Nucleus accumbens (tissue), 56 donors: ENCODE measurements at places on chromosomes 12 and 14.

GRCh38 chr14:75631453-75631831, 29.2 kb downstream of the ERG28 start:
- DNase-seq: no peak

GRCh38 chr12:103814436-103814835, 26.6 kb downstream of the NT5DC3 start:
- no peak for DNase-seq

DNA sequence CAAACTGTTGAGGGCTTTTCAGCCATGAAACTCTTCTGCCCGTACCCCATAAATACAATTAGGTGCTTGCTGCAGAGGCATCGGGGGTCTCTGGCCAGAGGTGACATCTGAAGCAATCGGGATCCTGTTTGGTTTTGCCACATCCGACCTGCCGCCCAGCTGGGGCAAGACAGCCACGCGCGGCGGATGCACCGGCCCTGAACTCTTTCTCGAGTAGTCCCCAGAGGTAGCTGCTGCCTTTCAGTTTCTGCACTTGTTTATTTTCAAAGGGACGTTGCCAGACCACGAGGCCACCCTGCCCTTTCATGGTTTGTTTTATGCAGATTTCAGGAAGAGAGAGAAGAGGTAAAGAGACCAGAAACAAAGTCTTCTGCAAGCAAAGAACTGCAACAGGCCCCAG, 10.6 kb upstream of the MLXIP start:
- DNase-seq: no peak

- no peak for DNase-seq
Measured at GRCh38 chr12:27502021-27502435, 22.0 kb upstream of the PPFIBP1 start.

- DNase-seq: peak; percentile 12
Measured at GRCh38 chr12:27592548-27592947, 68.5 kb downstream of the PPFIBP1 start.

GRCh38 chr14:33908540-33909223, 42.2 kb downstream of the EGLN3 start:
- no peak for DNase-seq

DNA sequence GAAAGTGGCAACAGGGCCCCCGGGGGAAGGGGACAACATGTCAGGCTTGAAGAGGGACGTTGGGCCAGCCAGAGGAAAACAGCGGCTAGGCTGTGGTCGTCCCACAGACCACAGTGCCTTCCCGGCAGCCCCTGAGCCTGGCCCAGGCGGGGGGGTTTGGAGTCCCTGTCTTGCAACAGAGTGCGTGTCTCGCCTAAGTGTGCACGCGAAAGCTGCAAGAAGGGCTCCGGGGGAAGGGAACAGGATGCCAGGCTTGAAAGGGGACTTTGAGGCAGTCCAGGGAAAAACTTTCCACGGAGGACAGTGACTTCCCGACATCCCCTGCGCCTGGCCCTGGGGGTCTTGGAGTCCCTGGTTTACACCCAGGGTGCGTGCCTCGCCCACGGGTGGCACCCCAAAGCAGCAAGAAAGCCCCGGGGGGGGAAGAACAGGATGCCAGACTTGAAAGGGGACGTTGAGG, 157.5 kb upstream of the ALG10B start:
- DNase-seq: no peak

- DNase-seq: no peak
Measured at GRCh38 chr14:75833326-75834020, 148.3 kb downstream of the TGFB3 start.

- DNase-seq: no peak
Measured at GRCh38 chr14:103684871-103685270, 30.4 kb downstream of the XRCC3 start.

- DNase-seq: no peak
Measured at GRCh38 chr12:129868575-129868974, 35.2 kb downstream of the TMEM132D start.

DNA sequence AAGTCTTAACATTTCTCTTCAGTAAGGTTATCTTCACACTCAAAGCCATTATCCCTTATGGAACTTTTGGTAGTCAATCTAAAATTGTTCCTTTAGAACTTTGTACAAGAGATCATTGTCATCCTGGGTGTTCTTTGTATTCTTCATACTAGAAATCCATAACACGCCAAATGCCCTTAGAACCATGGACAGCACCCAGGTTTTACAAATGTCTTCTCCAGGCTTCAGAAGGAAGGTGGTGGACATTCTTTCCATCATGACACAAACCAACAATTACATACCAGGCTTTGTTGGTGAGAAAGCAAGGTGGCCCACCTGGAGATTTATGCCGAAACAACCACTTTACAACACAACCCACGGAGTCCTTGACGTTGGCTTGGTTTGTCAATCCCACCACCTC, 365.6 kb upstream of the TBX3 start:
- no peak for DNase-seq

DNA sequence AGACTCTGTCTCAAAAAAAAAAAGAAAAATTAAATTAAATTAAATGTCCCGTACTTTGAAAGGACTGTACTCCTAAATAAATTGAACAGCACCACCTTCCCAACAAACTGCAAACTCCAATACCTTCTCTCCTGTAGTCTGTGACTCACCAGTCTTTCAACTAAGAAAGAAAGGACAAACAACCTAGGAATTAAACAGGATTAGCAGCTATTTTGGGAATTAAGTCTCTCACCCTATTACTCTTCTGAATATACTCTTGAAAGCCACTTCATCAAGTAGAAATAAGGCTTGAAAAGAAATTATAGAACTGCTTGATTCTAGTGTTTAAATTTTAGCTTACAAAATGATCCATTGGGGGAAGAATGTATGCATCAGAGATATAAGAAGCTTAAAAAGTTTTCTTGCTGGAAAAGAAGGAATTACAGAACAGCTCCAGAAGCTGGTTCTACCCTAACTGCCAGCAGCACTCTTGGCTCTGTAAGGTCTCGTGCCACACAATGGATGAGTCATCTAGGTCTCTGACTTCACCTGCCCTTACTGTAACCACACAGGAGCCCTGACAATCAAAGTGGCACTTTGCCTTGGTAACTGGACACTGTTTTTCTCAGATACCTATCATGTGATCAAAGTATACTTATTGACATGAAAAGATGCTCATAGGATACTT, 57.0 kb upstream of the CERS5 start:
- DNase-seq: no peak

DNA sequence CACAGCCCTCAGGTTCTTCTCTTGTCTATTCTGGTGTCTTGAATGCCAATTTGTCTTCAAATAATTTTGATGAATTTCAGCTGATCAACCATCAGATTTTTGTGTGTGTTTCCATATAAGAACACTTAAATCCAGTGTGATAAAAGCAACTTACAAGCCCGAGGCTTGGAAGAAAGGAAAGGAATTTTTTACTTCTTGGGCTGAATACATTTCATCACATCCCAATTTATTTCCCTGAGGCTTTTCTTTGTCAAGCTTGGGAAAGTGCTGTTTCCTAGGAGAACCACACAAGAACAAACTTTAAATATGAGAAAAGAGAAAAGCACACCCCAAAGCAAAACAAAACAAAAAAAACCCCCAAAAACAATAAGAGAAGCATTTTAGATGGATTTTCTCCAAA, 26.6 kb downstream of the GPRC5D start:
- no peak for DNase-seq

DNA sequence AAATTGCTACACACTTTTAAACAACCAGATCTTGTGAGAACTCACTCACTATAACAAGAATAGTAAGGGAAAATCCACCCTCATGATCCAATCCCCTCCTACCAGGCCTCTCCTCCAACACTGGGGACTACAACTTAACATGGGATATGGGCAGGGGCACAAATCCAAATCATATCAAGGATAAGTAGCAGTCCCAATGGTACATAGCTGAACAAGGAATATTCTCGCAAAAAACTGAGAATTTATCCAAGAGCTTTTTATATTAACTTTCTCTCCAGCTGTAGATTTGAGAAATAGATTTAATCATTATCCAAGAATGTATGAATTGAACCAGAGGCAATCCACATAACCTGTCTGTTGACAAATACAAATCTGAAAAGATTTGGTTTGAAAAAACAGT, 185.2 kb downstream of the TMTC3 start:
- DNase-seq: no peak

DNA sequence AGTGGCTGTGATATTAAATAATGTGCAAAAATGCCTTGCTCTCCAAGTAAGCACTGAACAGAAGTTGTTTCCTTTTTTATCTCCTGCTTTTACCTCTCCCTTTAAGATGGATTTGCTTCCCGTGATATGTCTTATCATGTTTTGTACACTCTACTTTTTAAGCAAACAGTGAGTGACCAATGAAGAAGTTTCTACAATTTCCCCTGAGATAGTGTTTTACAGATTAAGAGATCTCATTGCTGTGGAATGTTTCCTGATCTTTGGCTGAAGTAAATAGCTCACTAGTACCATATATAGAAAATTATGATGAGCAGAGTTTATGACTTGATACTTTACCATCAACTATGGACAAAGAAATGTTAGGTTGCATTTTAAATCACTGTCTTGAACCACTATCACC, 184.8 kb upstream of the PDE3A start:
- no peak for DNase-seq

GRCh38 chr12:111444925-111445725, 39.4 kb downstream of the SH2B3 start:
- DNase-seq: no peak

DNA sequence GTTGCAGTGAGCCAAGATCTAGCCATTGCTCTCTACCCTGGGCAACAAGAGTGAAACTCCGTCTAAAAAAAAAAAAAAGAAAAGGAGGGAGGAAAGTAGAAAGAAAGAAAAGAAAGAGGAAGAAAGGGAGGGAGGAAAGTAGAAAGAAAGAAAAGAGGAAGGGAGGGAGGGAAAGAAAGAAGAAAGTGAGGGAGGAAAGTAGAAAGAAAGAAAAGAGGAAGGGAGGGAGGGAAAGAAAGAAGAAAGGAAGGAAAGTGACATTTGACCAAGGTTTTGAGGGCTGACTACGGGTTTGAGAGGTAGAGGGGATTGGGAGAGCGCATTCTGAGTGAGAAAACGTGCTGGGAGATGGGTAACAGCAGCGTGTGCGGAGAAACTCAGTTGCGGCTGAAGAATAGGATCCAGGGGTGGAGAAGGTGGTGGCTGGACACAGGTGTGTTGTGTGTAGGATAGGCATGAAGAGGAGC, 521 bp upstream of the PAPLN start:
- DNase-seq: no peak

GRCh38 chr12:12788131-12788530, 2.7 kb downstream of the APOLD1 start:
- no peak for DNase-seq

DNA sequence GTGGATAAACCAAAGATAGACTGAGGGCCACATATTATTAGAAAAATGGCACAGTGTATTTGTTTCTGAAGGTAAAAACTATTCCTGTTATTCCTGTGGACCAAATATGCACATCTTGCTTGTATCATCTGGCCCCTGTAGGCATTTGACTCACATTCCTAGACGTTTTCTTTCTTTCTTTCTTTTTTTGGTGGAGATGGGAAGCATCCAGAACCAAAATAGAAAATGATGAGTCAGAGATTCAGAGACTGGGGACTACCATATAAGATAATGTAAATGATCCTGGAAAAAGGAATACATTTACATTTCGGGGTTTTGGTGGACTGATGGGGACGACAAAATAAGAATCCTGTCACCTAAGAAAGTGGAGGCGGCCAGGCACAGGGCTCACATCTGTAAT, 24.2 kb downstream of the TRIM9 start:
- DNase-seq: no peak

- DNase-seq: no peak
Measured at GRCh38 chr12:117134059-117134458, 34.8 kb upstream of the TESC start.

GRCh38 chr12:98439981-98440581, 75.3 kb upstream of the TMPO start:
- no peak for DNase-seq

GRCh38 chr12:7637615-7638014, 28.1 kb downstream of the APOBEC1 start:
- no peak for DNase-seq

DNA sequence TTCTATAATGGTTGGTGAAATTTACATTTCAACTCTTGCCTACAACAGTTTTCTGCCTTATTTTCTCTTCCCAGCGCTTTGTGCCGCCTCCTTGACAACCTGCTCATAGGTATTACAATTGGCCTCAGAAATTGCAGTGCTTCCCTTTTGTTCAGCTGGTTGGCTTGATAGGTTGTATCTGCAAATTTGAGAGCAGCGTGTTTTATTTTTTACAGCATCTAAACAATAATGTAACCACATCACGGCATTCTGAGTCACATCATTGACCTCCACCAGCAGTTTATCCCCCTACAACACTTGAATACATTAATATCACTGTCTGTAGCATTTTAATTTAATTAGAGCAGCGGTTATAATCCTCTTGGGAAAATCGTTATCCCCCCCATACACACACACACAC, 99.4 kb downstream of the ETV6 start:
- DNase-seq: no peak

- DNase-seq: no peak
Measured at GRCh38 chr12:6326316-6327228, 15.3 kb downstream of the TNFRSF1A start.

DNA sequence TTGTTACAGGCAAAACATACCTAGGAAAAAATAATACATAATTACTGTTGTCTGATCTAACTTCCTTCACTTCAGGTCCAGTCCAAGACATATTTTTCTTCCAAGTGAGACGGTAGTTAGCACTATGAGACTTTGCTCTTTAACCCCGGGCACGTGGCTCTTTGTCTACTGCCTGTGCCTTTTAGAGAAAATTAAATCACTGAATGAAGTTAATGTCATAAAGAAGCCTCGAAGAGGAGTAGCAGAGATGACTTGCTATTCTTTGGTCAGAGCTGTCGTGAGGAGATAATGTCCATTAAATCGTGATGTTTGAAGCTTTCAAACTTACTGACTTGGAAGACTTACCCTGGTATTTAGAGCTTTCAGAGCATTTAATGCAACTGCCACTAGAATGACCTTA, 8.7 kb downstream of the TESPA1 start:
- no peak for DNase-seq

DNA sequence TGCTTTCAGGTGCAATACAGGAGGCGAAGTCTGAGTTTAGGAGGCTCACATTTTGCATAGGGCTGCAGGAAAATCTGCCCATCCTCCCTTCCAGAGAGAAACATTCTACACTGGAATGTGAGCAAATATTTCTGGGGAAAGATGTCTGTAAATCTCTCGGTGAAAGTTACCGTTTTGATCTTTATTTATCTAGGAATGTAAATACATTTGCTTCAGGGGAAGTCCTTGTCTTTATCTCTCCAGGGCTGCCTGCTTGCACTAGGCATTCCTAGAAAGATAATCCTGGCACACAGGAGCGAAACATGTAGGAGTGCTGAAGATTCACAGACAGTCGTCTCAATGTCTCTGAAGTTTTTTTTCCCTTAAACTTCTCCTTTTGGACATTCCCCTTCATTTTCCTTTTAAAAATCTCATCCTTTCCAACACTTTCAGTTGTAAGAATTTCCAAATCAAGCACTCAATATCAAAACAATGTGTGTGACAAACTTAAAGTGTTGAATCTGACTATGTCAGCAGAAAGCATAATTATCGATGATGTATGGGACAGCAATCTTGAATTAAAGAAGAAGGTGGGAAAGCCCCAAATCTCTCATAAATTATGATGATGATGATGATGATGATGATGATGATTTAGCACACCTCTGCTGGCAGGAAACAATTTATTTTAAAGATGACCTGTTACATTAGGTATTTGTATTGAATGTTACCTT, 113.4 kb upstream of the RESF1 start:
- DNase-seq: no peak
